ENCODE measurements at places on chromosomes 3 and 15. TPM values are rescaled to one million over a fixed set of nuclear protein-coding genes. Genes with fewer than 3 reads are reported as not detected.

Gene CAMKV
- 80.1 TPM for total RNA-seq

DNA sequence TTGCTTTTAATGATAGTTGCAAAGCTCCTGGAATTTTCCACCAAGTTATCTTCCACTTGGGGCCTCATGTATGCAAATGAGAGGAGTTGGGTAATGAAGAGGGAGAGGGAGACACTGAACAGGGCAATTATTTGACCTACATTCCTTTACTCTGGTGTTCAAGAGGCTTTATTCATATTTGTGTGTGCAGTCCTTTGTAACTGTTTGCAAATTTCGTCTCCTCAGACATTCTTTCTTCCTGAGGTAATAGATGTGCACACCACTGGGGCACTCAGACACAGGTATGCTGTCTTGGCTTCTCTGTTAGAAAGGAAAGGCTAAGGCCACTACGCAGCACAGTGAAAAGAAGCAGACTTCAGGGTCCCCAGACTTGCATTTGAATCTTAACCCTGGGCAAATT lies 189.7 kb upstream of the IL12A start:
- H3K4me1 ChIP-seq = peaks cover 9% of the 10 kb centered on the region
- H3K4me3 ChIP-seq = no peak overlapping the region
- H3K27me3 ChIP-seq = peaks cover 23% of the 10 kb centered on the region
- no peaks in the 10 kb centered on the region for H3K36me3 ChIP-seq
- DNase-seq = no peak
- no peak overlapping the region for H3K27ac ChIP-seq

GRCh38 chr3:76436894-76437293 lies 603.0 kb upstream of the ROBO2 start:
- no peaks in the 10 kb centered on the region for H3K36me3 ChIP-seq
- H3K27ac ChIP-seq = no peak overlapping the region
- no peak for DNase-seq
- no peak overlapping the region for H3K4me3 ChIP-seq
- peaks cover 7% of the 10 kb centered on the region for H3K4me1 ChIP-seq
- H3K27me3 ChIP-seq = no peaks in the 10 kb centered on the region

GRCh38 chr3:72434296-72434695 lies 413.9 kb downstream of the SHQ1 start:
- no peak for DNase-seq
- H3K36me3 ChIP-seq = no peaks in the 10 kb centered on the region
- H3K4me1 ChIP-seq = peaks cover 18% of the 10 kb centered on the region
- H3K27ac ChIP-seq = no peak overlapping the region

DNA sequence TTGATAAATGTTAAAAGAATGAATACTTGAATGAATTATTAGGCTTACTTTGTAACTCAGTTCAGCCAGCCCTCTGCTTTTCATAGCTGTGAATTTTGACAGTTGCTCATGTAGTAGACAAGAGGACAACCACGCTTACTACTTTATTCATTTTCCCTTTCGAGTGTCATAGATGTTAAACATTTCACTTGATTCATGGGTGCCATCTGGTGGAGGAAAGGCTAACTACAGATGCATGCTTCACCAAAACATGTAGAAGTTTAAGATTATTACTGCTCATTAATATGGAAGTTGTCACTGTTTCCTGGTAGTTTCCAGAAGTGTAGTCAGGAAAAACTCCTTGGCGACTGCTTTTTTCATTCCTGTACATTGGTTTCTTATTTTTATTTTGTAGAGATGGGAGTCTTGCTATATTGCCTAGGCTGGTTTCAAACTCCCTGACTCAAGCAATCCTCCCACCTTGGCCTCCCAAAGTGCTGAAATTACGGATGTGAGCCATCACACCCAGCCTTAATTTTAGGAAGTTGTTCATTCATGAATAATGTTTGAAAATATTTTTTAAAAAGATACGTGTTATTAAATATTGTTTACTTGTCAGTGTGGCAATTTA lies 163.2 kb downstream of the B3GALNT1 start:
- no peak overlapping the region for H3K27ac ChIP-seq
- no peaks in the 10 kb centered on the region for H3K27me3 ChIP-seq
- DNase-seq = peak; percentile 78
